ENCODE measurements at places on chromosomes 6 and 20.
A peak's percentile ranks its signal among the peaks of the same experiment; 100 is the strongest.

DNA sequence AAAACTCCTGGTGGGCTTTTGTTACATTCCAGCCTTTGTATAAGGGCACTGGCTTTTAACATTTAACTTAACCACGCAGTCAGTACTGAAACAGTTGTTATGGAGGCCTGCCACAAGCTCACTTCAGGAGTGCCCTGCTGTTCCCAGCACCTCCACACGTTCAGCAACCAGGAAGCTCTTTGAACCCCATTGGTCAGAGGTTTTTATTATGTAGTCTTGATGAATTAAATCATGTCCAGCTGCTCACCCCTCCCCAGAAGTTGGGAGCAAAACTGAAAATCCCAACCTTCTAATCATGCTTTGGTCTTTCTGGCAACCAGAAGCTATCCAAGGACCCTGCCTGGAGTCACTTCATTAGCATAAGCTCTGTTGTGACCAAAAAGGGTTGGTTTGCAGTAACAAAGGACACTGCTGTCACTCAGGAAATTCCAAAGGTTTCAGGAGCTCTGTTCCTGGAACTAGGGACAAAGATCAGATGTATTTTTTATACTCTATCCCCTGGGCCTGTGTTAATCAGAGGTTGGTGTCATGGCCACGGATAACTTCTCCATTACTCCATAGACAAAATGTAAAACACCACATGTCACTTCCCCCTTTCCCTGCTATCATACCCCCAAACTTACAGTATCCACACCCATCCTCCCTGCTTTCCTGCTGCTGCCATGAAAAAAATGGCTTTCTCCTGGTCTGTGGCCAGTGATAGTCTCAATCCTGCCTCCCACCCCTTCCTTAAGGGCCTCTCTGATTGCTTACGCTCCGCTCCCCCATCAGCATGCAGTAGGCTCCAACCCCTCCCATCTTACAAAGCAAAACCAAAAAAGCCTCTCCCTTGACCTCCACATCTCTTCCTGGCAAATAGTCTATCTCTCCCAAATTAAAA lies 3.1 kb downstream of the ARMC12 start:
- no peak for DNase-seq

GRCh38 chr20:51500311-51500710 lies 42.2 kb downstream of the NFATC2 start:
- DNase-seq: no peak

GRCh38 chr6:1027795-1028569 lies 283.9 kb upstream of the FOXQ1 start:
- no peak for DNase-seq

- DNase-seq: no peak
Measured at GRCh38 chr20:12315652-12316051, 398.0 kb downstream of the BTBD3 start.

GRCh38 chr6:56851074-56851473 lies 103.8 kb upstream of the BEND6 start:
- DNase-seq: no peak

DNA sequence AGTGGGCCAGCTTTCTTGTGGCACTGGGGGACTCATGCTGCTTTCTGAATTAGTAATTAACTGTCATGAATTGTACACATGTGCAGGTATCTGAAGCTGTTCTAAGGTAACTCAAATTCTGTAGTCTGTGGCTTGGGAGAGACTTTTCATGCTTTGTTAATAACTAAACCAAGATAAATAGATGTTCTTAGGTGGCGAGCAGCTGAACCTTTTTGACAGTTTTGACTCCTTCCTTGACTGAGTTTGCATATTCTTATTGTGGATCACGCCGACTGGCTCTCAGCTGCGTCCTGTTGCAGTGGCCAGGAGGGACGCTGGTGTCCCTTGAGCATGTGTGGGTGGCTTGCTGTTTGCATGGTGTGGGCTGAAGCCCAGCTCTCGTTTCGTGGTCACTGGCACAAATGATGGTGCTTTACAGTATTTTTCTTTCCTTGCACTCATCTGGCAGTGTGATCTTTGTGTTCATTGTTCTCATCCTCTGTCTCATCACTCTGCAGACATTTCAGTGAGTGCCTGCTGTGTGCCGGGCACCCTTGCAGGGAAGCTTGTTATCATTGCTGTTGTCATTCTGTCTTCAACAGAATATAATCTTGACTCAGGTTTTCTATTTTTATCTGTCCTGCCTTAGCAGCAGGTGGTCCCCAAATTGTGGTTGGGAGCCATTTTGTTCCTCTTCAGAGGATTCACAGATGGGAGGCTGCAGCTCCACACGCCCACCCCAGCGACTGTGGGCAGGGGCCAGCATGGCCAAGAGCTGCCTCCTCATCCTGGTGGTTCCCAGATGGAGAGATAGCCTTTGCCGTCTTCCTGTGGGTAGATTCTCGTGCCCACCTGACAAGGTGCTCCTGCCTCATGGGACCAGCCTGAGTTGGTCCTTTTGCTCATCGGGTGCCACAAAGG lies 39.6 kb downstream of the DUSP22 start:
- no peak for DNase-seq

DNA sequence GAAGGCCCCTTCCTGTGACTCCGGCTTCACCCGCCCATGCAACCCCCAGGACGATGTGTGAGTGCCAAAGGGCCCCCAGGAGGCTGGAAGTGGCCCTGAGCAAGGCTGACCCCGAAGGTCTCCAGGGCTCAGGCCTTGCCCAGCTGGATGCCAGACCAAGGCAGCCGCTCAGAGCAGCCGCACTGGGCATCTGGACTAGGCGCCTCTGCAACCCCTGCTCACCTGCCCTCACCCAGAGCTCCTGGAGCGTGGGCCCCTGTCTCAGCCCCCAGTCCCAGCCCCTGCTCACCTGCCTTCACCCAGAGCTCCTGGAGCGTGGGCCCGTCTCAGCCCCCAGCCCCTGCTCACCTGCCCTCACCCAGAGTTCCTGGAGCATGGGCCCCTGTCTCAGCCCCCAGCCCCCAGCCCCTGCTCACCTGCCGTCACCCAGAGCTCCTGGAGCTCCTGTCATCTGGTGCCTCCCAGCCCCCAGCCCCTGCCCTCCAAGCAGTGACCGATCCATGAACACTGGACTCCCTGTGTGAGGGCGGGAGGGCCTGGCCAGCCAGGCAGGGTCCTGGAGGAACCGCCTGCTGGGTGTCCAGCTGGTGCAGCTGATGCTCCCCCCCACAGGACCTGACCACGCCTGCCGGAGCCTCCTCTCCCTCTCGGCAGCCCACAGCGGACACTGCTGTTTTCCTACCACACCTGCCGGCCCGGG lies 1.1 kb downstream of the SRMS start:
- DNase-seq: no peak

- DNase-seq: no peak
Measured at GRCh38 chr6:127877231-127877630, 23.6 kb downstream of the THEMIS start.

GRCh38 chr6:19322691-19323485 lies 514.3 kb upstream of the ID4 start:
- no peak for DNase-seq

GRCh38 chr6:17096096-17096495 lies 5.8 kb upstream of the STMND1 start:
- no peak for DNase-seq

- peak; percentile 90 for DNase-seq
Measured at GRCh38 chr20:324177-325044, 941 bp upstream of the SOX12 start.

DNA sequence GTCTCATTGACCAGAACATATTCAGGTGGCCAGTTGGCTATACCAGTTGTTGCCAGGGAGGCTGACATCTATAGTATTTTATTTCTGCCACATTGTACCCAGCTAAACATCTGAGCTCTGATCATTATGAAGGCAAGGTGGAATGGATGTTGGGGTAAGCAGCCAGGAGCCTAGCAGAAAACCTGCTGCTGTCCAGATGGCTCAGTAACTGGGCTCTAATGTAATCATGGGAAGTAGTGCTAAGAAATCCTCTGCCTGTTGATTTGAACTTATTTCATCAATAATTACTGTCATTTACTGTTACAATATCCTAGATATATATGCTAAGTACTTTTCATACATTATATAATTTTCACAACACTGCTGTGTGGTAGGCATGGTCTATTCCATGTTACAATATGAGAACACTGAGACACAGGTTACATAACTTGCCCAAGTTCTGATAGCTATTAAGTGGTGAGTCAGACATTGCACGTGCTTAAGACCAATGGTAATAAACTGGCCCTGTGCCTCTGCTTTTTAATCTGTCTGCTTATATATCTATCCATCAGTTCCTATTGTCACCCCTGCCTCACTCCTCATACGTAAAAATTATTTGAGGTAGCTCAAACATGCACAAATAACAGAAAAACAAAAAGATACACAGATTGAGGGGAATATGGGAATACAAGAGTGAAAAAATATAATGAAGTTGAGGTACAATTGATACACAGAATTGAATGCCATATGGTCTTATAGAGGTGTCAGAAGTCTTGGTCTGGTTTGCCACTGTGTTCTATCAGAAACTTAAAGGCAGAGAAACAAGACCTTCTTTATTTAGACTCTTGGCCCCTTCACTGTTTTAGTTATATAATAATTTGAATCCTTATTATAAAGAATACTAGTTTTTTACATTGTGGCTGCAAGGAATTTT lies 25.2 kb downstream of the TBPL1 start:
- no peak for DNase-seq

- no peak for DNase-seq
Measured at GRCh38 chr6:152461556-152461955, 175.6 kb downstream of the SYNE1 start.

- DNase-seq: no peak
Measured at GRCh38 chr6:4564801-4565271, 211.4 kb upstream of the CDYL start.

GRCh38 chr20:50774515-50774914 lies 20.3 kb upstream of the BCAS4 start:
- DNase-seq: no peak

- DNase-seq: no peak
Measured at GRCh38 chr6:17202526-17202925, 78.6 kb upstream of the RBM24 start.

GRCh38 chr20:52476074-52476750 lies 284.6 kb upstream of the ZFP64 start:
- no peak for DNase-seq

DNA sequence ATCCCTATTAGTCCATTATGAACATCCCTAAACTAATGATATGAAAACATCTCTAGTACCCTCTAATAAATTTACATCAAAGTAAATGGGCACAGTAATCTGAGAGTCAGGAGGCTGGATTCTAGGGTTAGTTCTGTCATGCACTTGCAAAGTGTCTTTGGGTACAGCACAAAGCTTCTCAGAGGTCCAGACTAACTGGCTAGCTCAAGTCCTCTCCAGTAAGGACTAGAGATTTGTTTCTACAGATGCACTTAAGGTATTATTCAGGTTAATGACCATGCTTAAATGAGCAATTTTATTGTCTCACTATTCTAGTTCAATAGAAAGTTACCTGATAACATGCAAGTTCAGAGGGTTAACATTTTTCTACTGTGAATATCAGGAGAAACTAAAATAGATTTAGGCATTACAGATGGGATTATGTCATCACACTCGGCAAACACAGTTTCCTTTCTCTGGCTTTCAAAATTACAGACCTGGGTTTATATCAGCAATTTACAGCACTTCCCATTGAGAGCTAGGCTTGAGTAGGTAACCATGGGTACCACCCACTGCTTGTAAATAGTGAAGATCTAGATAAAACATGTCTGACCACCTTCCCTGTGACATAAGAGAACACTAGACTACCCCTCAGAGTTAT lies 402.9 kb upstream of the RUNX2 start:
- DNase-seq: no peak

- DNase-seq: no peak
Measured at GRCh38 chr6:137698636-137699030, 168.4 kb upstream of the TNFAIP3 start.

DNA sequence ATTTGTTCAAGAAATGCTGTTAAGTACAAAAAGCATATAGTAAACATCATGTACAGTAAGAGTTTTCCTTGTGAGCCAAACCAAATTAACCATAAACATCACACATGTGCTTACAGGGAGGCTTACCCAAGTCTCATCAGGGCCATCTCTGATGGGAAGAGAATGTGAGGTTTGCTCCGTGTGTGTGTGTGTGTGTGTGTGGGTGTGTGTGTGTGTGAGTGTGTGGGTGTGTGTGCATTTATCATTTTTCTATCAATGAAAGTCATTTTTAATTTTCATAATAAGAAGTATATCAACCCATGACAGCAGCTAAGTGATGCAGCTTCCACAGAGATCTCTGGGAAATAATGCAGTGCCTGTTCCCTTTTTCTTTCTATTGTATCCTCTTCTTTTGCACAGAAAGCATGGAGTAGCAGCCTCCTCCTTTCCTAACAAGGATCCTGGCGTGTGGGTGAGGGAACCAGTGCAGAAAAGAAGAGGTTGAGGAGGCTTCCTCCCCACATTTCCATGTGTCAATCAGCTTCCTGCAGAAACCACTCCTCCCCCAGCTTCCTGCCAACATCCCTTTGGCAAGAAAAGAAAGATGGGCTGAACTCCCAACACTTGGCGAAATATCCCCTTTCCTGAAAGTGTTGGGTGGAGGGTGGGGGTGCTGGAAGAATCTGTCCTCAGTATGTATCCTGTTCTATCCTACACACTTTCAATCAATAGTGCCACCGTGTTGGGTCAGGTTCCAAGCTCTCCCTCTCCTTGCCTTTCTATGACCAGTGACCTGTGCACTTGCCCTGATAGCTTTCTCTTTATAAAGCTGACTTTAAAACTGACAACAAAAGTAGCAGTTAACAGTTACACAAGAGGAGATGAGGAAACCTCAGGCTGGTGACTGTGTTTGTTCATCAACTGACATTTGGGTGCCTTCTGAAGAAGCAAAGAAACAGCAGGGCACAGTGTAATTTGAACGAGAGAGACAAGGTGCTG lies 251.8 kb upstream of the CITED2 start:
- no peak for DNase-seq

- DNase-seq: peak; percentile 15
Measured at GRCh38 chr6:31010393-31011060, at the start of gene MUC22. MUC22 (plus strand) TSS chr6:31010474; CDS start chr6:31010707, 233 bp downstream.

DNA sequence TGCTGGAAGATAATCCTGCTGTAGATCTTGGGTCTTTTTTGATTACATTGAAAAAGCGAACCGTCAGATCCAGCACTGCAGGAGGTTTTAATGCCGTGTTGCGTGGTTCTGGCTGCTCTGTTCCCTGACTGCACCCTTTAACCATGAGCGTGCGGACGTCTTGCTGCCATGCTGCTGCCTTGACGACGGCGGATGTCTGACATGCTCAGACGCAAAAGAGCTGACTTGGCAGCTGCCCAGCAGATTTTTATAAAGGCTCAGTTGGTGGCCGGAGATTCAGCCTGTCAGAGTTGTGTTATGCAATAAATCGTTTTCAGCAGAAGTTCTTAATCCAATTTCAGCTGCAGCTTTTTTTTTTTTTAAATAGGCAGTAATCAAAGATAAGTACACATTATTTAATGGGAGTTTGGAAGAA lies 119.4 kb downstream of the JARID2 start:
- DNase-seq: peak; percentile 16

GRCh38 chr6:158467923-158468322 lies 92.0 kb upstream of the TMEM181 start:
- DNase-seq: no peak

- no peak for DNase-seq
Measured at GRCh38 chr20:37518606-37519507, 2.2 kb upstream of the NNAT start.

GRCh38 chr6:28657381-28657768 lies 131.7 kb downstream of the GPX5 start:
- no peak for DNase-seq

- DNase-seq: no peak
Measured at GRCh38 chr6:24195836-24196597, 70.0 kb downstream of the NRSN1 start.

GRCh38 chr6:6975459-6976111 lies 132.2 kb upstream of the RREB1 start:
- DNase-seq: no peak

Data from stimulated activated CD4-positive, alpha-beta T cell treated with anti-CD3 and anti-CD28 coated beads, Interleukin-1b, Interleukin-23, amount 100 ng/mL, for 24 hours (primary cell).